ENCODE measurements at places on chromosomes 1 and 21. TPM values are rescaled to one million over a fixed set of nuclear protein-coding genes. Genes with fewer than 3 reads are reported as not detected.

GRCh38 chr1:31181515-31182343 lies 58.0 kb downstream of the NKAIN1 start:
- no peak overlapping the region for H3K4me3 ChIP-seq
- H3K36me3 ChIP-seq, result no peaks in the 10 kb centered on the region
- peak; percentile 60 for DNase-seq

DNA sequence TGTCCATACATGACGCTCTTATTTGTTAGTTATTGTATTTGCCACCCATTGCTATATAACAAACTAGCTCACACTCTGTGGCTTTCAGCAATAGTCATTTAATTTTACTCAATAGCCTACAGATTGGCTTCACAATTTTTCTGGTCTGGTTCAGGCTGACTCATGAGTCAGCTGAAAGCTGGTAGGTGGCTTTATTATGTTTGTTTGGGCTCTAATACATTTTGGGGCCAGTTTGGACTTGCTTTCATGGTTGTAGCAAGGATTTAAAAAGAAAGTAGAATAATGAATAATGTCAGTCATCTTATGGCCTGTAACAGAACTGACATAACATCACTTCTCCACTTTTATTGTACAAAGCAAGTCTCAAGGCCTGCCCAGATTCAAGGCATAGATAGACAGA lies 338.7 kb downstream of the LRRIQ3 start:
- no peaks in the 10 kb centered on the region for H3K4me1 ChIP-seq
- no peak overlapping the region for H3K4me3 ChIP-seq
- no peaks in the 10 kb centered on the region for H3K36me3 ChIP-seq
- H3K27ac ChIP-seq, result no peak overlapping the region
- no peaks in the 10 kb centered on the region for H3K27me3 ChIP-seq

GRCh38 chr1:62725255-62725654 lies 37.1 kb upstream of the DOCK7 start:
- peaks cover 9% of the 10 kb centered on the region for H3K4me1 ChIP-seq
- peaks cover 3% of the 10 kb centered on the region for H3K27me3 ChIP-seq
- no peak for DNase-seq
- H3K4me3 ChIP-seq, result no peak overlapping the region

GRCh38 chr1:87176087-87176486 lies 152.6 kb upstream of the LMO4 start:
- no peak overlapping the region for H3K4me3 ChIP-seq
- no peak for DNase-seq
- H3K36me3 ChIP-seq, result no peaks in the 10 kb centered on the region

DNA sequence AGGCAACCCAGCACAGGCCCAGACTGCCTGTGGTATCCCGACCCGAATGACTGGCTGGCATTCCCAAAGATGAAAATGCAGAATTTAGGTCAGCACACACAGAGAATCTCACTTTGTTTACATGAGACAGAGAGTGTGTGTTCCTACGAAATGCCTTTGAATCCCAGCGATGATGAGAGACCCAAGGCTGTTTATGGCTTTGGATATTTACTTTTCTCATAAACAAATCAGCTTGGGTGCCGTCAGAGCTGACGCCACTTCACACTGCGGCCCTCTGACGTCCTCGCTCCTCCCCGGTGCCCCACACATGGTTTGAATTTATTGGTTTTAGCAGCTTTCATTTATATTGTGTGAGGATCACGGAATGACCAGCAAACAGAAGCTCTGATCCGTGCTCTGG lies 18.7 kb downstream of the TRABD2B start:
- H3K4me3 ChIP-seq, result no peak overlapping the region
- H3K36me3 ChIP-seq, result no peaks in the 10 kb centered on the region
- H3K27ac ChIP-seq, result no peak overlapping the region

GRCh38 chr1:232445361-232446106 lies 184.4 kb downstream of the SIPA1L2 start:
- DNase-seq, result no peak
- H3K27ac ChIP-seq, result no peak overlapping the region
- H3K4me3 ChIP-seq, result no peak overlapping the region
- no peaks in the 10 kb centered on the region for H3K4me1 ChIP-seq
- no peaks in the 10 kb centered on the region for H3K36me3 ChIP-seq

DNA sequence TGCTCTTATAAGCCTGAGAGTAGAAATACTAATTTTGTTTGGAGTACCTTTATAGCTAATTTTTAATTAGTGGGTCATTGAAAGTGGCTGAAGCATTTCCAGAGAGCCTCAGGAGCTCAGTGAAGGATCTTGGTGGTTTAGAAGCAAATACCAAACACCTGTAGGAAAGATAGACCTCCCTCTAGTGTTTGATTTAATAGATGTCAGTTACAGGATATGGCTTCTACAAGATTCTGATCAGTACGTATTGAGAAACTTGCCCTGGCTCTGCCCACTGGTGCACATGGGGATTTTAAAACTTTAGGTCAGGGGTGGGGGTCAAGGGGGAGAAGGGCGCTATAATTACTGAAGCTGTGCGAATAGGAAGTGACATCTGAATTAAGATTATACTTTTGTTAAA lies 122.2 kb downstream of the POU2F1 start:
- no peak for DNase-seq
- H3K4me1 ChIP-seq, result peaks cover 2% of the 10 kb centered on the region
- H3K36me3 ChIP-seq, result no peaks in the 10 kb centered on the region
- no peaks in the 10 kb centered on the region for H3K27me3 ChIP-seq

GRCh38 chr1:185440877-185441276 lies 123.8 kb upstream of the IVNS1ABP start:
- no peak overlapping the region for H3K27ac ChIP-seq
- H3K4me3 ChIP-seq, result no peak overlapping the region
- H3K36me3 ChIP-seq, result peaks cover 2% of the 10 kb centered on the region
- no peak for DNase-seq
- no peaks in the 10 kb centered on the region for H3K27me3 ChIP-seq

DNA sequence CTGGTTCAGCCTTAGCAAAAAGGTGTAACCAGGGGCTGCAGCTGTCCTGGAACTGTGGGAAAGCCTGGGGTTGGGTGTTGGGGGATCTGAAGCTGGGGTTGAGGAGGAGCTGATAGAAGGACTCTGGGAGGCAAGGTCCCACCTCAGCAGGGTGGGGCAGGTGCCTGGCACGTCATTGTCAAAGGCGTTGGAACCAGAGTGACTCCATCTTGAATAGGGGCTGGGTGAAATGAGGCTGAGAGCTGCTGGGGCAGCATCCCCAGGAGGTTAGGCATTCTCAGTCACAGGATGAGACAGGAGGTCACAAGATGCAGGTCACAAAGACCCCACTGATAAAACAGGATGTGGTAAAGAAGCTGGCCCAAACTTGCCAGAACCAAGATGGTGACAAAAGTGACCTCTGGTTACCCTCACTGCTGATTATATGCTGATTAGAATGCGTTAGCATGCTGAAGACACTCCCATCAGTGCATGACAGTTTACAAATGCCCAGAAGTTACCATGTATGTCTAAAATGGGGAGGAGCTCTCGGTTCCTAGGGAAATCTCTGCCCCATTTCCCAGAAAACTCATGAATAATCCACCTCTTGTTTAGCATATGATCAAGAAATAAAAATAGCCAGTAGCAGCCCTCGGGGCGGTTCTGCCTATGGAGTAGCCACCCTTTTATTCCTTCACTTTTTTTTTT lies 85.4 kb downstream of the IER5 start:
- H3K36me3 ChIP-seq, result no peaks in the 10 kb centered on the region
- H3K27ac ChIP-seq, result no peak overlapping the region
- no peak overlapping the region for H3K4me3 ChIP-seq
- peaks cover 5% of the 10 kb centered on the region for H3K27me3 ChIP-seq
- peaks cover 2% of the 10 kb centered on the region for H3K4me1 ChIP-seq

DNA sequence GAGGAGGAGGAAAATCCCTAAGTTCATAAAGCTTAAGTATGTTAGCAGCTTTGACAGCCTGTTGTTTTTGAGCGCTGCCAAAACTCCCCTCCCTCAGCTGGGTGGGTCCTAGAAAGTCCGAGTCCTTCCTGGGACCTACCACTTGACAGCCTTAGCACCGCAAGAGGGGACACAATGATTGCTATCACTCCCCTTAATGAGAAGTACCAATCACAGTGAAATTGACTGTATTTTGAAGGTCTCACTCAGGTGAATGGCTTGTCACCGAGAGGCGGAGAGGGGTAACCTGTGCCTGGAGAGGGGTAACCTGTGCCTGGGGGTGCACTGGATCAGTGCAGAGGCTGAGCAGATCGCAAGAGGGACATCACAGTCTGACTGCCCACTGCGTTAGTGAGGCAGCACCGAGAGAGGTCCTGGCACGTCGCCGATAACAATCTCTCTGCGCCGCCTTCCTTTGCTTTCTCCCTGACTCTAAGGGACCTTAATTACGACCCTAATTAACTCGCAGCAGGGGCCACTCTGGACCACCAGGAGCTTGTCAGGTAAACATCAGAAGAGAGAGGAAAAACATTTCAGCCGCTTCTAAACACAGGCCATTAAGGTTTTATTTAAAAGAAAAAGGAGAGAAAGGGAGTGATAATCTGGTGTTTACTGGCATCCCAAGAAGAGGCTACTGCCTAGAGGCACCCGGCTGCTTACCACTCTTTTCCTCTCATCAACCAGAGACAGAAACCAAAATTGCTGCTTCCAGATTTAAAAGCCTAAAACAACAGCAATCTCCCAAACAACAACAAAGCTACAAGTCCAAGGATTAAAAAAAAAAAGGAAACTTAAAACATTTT lies 25.7 kb upstream of the KCNK1 start:
- peaks cover 2% of the 10 kb centered on the region for H3K4me1 ChIP-seq
- H3K36me3 ChIP-seq, result no peaks in the 10 kb centered on the region
- DNase-seq, result no peak
- H3K27me3 ChIP-seq, result peaks cover 8% of the 10 kb centered on the region

- no peaks in the 10 kb centered on the region for H3K36me3 ChIP-seq
- H3K27me3 ChIP-seq, result peaks cover 46% of the 10 kb centered on the region
- peaks cover 20% of the 10 kb centered on the region for H3K4me1 ChIP-seq
- no peak overlapping the region for H3K4me3 ChIP-seq
- no peak for DNase-seq
Measured at GRCh38 chr1:18962121-18962721, 5.7 kb upstream of the IFFO2 start.

DNA sequence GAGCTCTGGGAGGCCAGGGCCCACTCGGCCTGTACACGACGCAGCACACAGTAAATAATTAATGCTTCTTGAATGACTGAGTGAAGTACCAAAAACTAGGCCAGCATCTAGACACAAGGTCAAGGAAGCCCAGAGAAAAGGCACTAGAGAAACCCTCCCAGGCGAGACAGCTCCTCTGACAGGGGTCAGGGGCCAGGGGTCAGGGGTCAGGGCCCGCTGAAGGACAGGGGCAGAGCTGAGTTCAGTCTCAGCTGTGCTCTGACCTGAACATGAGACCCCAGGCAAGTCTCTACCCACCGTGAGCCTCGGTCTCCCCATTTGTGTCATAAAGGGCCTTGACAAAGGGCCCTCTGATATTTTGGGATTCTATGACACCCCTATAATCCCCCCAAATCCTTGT lies 56.4 kb downstream of the LDLRAD2 start:
- H3K27me3 ChIP-seq, result no peaks in the 10 kb centered on the region
- no peak overlapping the region for H3K27ac ChIP-seq
- no peak for DNase-seq
- H3K4me3 ChIP-seq, result no peak overlapping the region
- no peaks in the 10 kb centered on the region for H3K36me3 ChIP-seq

DNA sequence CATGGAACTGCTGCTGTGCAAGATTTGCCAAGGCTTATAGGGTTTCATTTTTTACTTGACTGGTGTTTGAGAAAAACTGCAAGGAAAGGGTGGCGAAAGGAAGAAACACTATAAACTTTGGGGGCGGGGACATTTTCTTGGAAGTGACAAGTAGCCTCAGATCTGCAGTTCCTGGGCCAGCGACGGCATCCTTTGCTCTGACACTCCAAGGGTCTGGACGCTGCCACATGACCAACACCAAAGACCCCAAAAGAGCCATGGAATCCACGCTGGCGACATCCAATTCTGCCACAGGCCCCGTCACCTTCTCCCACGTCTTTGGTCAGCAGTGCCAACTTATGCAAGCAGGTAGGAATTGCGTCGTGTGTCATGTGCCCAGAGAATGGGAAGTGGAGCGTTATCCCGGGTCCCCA lies 193.4 kb downstream of the PRDM2 start:
- DNase-seq, result no peak
- H3K27ac ChIP-seq, result no peak overlapping the region
- H3K36me3 ChIP-seq, result no peaks in the 10 kb centered on the region
- H3K4me1 ChIP-seq, result no peaks in the 10 kb centered on the region
- peaks cover 39% of the 10 kb centered on the region for H3K27me3 ChIP-seq

DNA sequence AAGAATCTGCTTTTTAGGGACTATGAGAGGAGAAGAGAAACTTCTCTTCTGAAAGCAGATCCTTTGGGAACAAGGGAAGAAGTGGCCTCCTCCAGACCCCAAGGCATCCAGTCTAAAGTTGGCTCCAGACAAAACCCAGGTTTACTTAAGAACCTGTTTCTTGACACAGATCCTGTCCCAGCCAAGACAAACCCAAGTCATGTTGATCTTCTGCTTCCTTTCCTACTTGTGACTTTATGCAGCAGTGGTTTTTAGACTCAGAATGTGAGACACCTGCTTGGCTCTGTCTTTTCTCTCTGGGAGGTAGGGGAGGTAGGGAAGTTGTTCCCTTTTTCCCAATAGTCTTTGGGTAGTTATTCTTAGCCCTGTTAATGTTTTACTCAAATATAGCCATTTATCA lies 38.3 kb downstream of the ELAPOR1 start:
- no peaks in the 10 kb centered on the region for H3K4me1 ChIP-seq
- H3K27me3 ChIP-seq, result no peaks in the 10 kb centered on the region
- no peak overlapping the region for H3K27ac ChIP-seq
- no peaks in the 10 kb centered on the region for H3K36me3 ChIP-seq
- no peak for DNase-seq

DNA sequence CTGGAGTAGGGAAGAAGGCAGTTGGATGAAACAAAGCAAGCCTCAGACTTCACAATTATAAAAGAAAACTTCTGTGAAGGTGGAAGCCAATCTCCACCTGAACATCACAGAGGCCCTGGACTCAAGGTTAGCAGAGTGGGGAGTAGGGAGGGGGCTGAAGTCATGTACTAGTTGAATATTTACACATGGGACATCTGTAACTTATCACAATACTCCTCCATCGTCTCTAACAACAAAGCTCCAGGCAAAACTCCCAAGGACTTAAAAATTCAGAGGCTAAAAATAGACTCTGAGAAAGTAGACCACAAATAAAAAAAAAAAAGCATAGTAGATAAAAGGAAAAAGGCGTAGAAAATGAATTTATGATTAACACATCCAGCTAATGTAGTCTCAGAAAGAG lies 326.3 kb upstream of the PKN2 start:
- DNase-seq, result no peak
- H3K27ac ChIP-seq, result no peak overlapping the region
- H3K27me3 ChIP-seq, result no peaks in the 10 kb centered on the region
- no peaks in the 10 kb centered on the region for H3K4me1 ChIP-seq

DYNLT5 gene
- total RNA-seq, result not detected

BRDT gene
- 0.18 TPM for total RNA-seq

DPT gene
- not detected for total RNA-seq

CLCA4 gene
- total RNA-seq, result not detected

All from activated CD4-positive, alpha-beta memory T cell treated with anti-CD3 and anti-CD28 coated beads, Interleukin-2, amount 10 ng/mL, durations not matched to agents 7 days and 5 days (primary cell).